ENCODE measurements at places on chromosomes 6 and 20.
A peak's percentile ranks its signal among the peaks of the same experiment; 100 is the strongest.

DNA sequence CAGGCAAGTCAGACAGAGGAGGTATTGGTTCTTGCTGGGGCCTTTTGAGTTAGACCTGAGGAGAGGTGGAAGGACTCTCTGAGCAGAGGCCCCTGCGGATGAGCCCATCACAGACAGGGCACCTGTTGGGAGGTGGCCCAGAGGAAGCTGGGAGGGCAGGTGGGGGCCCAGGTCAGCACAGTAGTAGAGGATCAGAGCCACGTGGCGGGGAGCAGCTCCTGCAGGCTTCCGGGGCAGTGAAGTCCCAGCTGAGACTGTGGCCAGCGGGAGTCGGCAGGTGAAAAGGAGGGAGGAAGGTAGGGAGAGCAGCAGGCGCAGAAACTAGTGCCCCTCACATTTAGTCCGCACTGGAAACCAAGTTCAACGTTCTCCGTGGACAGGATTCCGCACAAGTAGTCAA is 61.8 kb downstream of the RSPH3 start:
- DNase-seq, result peak; percentile 13

- no peak for DNase-seq
Measured at GRCh38 chr20:62418709-62419487, 8.4 kb downstream of the RBBP8NL start.

DNA sequence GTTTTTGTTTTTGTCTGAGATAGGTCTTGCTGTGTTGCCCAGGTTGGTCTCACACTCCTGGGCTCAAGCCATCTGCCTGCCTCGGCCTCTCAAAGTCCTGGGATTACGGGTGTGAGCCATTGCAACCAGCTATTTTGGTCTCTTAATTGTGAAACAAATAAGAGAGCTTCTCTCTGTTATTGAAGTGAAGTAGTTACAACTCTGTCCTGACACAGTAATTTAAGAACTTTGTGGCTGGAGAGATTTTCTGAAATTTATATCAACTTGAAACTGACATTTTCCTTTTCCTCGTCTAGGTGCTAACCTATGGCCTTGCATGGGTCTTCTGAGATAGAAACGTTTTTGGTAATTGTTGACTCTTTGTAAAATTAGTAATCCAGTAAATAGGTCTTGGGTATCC is 122.1 kb upstream of the DOK5 start:
- DNase-seq, result no peak

- DNase-seq, result no peak
Measured at GRCh38 chr6:132763269-132763668, 5.6 kb upstream of the VNN2 start.

DNA sequence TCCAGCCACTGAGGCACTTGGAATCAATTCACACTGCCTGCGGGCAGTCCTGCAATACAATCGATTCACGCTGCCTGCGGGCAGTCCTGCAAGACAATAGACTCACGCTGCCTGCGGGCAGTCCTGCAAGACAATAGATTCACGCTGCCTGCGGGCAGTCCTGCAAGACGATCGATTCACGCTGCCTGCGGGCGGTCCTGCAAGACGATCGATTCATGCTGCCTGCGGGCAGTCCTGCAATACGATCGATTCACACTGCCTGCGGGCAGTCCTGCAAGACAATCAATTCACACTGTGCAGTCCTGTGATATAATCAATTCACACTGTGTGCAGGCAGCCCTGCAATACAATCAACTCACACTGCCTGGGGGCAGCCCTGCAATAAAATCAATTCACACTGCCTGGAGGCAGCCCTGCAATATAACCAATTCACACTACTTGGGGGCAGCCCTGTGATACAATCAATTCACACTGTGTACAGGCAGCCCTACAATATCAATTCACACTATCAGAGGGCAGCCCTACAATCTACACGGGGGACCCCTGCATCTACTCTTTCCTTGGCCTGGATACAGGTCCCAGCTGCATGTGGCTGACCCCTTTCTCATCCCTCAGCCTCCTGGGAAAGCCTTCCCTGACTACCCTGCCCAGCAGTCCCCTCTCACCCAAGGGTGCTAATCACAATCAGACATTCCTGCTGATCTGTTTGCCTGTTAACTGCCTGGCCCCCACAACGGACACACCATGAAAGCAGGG is 10.4 kb downstream of the TAF4 start:
- no peak for DNase-seq

DNA sequence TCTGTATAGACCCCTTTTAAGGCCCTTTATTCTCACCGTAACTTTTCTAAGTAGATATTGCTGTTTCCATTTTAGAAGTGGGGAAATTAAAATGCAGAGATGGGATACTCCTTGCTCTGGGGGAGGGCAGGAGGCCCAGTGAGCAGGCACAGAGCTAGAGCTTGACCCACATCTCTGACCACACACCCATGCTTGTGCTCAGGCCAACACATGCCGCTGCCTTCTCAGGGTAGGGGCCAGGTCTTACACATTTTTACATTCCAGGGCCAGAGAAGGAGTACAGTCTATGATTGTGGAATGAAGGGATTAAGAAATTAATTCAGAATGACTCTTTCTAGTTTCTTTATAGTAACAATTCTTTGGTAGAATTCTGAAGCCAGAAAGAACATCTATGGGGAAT is 104.8 kb downstream of the SOBP start:
- no peak for DNase-seq

GRCh38 chr6:92810913-92811312 is 608.4 kb downstream of the EPHA7 start:
- DNase-seq, result no peak

DNA sequence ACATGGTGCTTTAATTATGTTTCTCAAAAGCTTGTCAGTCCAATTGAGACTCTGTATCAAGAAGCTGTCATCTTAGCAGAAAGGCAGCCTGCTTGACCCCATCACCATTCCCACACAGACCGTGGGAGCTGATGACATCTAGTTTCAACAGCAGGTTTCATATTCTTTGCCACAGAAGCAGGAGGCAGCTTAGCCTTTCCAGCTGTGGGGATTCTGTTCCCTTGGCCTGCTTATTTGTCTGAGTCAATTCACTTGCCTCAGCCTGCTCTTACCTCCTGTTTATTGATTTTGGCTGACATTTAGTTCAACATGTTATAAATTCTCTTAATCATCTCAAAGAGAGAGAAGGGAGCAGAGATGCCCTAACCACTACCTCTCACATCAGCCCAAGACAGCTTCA is 527.7 kb downstream of the ADGRB3 start:
- DNase-seq, result no peak

DNA sequence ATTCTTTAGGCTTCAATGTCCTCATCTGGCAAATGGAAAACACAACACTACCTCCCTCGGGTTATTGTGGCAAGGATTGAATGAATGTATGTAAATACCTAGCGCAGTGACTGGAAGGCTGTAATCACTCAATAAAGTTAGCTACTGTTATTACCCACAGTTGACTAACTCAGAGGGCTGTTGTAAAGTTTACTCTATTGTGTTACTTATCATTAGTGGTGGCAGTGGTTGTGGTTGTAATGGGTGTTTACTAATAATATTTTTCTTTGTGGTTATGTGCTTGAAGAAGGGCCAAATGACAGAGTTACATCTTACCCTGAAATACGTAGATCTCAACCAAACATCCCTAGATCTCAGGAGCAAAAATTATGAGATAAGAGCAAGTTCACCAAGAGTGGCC is 42.0 kb upstream of the PXDC1 start:
- DNase-seq, result no peak

DNA sequence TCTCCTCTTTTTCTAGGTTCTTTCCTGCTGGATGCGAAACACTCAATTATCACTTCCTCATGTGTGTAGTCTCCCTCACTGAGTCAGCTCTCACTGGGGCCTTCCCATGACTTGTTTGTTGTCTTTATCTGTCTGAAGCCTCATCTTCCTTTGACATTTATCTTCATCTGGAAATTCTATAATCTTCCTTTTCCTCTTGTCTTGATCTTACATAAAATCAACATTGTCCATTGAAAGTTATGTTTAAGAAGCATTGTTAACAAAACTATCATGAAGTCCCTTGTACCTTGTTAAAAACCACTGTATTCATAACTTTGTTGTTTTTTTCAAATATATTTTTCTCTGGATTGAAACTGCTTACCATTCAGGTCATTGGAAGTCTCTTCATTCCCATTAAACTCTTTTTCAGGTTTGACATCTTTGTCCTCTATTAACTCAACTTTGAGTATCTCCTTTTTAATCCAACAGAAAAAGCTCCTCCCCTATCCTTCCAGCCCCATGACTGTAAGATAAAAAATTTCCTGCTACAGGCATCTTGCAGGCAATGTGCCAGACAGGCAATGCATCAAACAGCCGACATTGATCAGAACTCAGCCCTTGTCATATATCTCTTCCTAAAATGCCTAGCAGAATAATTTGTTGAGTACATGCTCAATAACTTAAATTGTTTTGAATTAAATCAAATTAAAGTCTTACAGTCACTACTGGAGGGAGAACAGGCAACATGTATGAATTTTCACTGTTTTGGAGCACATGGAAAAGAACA is 34.8 kb downstream of the MYLIP start:
- no peak for DNase-seq

GRCh38 chr6:150491131-150491810 is 108.4 kb upstream of the PLEKHG1 start:
- DNase-seq, result no peak

- no peak for DNase-seq
Measured at GRCh38 chr20:51668515-51668914, 99.7 kb downstream of the ATP9A start.

DNA sequence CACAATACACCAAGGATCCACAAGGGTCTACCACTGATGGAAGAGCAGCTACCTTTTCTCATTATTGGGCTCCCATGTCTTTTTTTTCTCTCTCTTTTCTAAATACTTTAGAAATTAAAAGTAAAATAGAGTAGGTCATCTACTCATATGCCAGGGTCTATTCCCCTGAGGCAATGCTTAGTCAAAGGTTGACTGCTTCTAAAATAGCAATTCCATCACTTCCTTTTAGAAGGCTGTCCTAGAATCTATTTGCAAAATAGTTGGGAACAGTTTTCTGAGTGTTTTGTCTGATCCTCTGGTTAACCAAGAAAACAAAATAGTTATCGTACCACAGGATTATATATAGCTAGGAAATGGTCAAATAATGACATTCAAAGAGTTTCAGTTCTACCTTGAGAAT is 174.1 kb downstream of the COL21A1 start:
- no peak for DNase-seq

DNA sequence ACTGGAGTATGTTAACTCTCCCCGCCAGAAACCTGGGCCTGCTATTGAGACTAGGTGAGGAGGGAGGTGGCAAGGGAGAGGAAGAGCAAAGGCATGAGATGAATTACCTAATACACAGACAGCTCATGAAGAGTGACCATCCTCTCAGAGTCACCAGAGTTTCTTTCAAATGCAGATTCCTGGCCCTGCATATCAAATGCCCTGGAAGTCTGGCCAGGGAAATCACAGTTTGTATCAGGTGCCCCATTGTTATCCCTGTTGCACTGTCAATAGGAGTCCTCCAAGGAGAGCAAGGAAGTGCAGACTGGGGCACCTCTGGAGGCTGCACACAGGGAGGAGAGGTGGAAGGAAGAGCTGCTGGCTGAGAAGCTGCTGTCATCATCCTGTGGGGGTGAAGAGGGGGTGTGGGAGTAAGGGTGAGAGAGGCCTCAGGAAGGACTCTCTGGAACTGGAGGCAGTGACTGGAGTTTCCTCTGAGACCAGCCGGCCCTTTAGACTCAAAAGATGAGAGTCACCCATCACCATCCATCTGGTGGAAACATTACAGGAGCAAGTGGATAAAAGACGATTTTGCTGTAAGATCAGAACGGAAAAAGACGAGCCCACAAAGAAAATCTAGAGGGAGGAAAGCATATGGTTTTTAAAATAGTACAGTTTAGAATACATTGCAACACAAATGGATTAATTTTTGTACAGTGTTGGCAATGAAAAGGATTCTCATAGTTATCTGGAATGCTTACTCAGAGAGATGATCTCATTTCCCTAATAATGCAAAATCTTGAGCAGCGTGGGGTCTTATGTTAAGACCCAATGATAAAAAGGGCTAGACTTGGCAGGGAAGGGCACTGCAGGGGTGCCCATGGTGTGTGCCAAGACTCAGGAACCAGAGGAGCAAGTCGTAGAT is 268.1 kb downstream of the UST start:
- no peak for DNase-seq

DNA sequence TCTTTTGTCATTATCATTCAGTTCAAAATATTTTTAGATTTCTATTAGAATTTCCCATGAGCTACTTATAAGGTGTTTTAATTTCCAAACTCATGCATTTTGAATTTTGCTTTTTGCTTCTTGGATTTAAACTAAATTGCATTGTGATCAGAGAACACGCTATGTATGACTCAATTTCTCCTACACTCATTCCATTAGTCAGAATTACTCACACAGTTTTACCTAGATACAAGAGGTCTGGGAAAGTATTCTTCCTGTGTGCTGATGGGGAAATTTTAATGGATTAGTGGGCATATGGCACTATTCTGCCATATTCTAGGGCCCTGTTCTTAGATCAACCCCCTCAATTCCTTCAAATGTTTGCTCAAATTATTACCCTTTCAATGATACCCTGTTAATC is 49.9 kb upstream of the BMP5 start:
- no peak for DNase-seq

- no peak for DNase-seq
Measured at GRCh38 chr6:47741807-47742206, 40.0 kb upstream of the OPN5 start.

GRCh38 chr6:154458565-154459470 is 51.7 kb downstream of the CNKSR3 start:
- no peak for DNase-seq

- no peak for DNase-seq
Measured at GRCh38 chr6:25250878-25251277, 28.3 kb upstream of the CARMIL1 start.

GRCh38 chr20:35908007-35908406 is 46.3 kb downstream of the SCAND1 start:
- DNase-seq, result no peak

GRCh38 chr6:2744209-2744771 is 6.4 kb downstream of the MYLK4 start:
- no peak for DNase-seq

- DNase-seq, result no peak
Measured at GRCh38 chr6:85464722-85465150, 14.9 kb downstream of the NT5E start.

GRCh38 chr20:63568986-63569949 is 4.8 kb downstream of the HELZ2 start:
- DNase-seq, result peak; percentile 83

DNA sequence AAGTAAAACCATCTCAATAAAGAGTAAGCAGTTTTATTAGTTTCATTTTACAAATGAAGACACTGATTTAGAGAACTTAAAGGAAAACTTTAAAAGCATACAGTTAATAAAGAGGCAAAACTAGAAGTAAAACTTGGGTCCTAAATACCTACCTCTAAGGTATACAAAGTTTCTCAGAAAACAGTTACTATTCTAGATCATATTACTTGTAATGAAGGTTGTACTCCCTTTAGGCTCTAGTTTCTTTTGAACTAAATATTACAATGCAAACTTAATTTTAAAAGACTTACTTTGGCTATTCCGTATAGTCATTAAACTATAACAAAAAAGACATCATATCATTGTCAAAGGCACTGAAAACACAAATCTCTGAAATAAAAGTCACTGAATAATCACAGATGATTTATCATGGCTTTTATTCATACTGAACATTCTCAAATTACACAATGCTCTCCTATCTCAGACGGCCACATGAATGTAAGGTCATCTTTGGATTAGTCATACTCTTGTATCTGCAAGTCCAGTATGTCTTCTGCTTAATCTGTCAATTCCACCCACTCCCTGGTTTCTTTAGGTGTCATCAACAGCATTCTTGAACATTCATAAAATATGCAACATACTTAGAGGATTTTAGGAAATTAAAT is 361.6 kb upstream of the RUNX2 start:
- no peak for DNase-seq

- DNase-seq, result no peak
Measured at GRCh38 chr6:47066418-47066817, 24.3 kb upstream of the ADGRF1 start.

- no peak for DNase-seq
Measured at GRCh38 chr6:56507517-56507916, 135.2 kb downstream of the DST start.
